Hair follicular keratinocyte (primary cell): ENCODE measurements at places on chromosomes 5 and 9. TPM values are rescaled to one million over a fixed set of nuclear protein-coding genes. Genes with fewer than 3 reads are reported as not detected.

PLAC8L1 gene
- 0.23 TPM in 1 of 2 replicates, not detected in the other for total RNA-seq

PCDHGA3 gene
- 0.04 and 0.08 TPM in 2 replicates for total RNA-seq

MEGF10 gene
- 0.08 TPM in 1 of 2 replicates, not detected in the other for total RNA-seq

RIOK2 gene
- 12.4 and 19.7 TPM in 2 replicates for total RNA-seq

FOXI1 gene
- total RNA-seq, result not detected in 2 replicates

CYSRT1 gene
- total RNA-seq, result 0.70 and 1.4 TPM in 2 replicates

WDR41 gene
- 78.7 and 130 TPM in 2 replicates for total RNA-seq

PKD2L2 gene
- not detected in 2 replicates for total RNA-seq

NIM1K gene
- 0.08 TPM in 1 of 2 replicates, not detected in the other for total RNA-seq

RANBP6 gene
- 8.8 and 12.4 TPM in 2 replicates for total RNA-seq

PDCD1LG2 gene
- 10.8 and 13.5 TPM in 2 replicates for total RNA-seq

GHR gene
- 1.3 and 2.0 TPM in 2 replicates for total RNA-seq

MEIKIN gene
- total RNA-seq, result not detected in 2 replicates

PCDH12 gene
- total RNA-seq, result 0.04 and 0.16 TPM in 2 replicates

FCN2 gene
- total RNA-seq, result not detected in 2 replicates

SEMA4D gene
- total RNA-seq, result 0.16 and 1.6 TPM in 2 replicates

SARDH gene
- total RNA-seq, result 0.27 and 0.86 TPM in 2 replicates

ANKRD31 gene
- under 0.01 TPM in 1 of 2 replicates, not detected in the other for total RNA-seq

LCN1 gene
- not detected in 2 replicates for total RNA-seq

PLPP7 gene
- 0.08 and 0.23 TPM in 2 replicates for total RNA-seq

SMIM27 gene
- 2.8 and 9.4 TPM in 2 replicates for total RNA-seq

LMX1B gene
- total RNA-seq, result 2.7 and 6.8 TPM in 2 replicates

ADGRD2 gene
- total RNA-seq, result 0.11 TPM in 1 of 2 replicates, not detected in the other

TAF11L5 gene
- total RNA-seq, result not detected in 2 replicates
